ENCODE measurements at places on chromosomes 4 and X.
A peak's percentile ranks its signal among the peaks of the same experiment; 100 is the strongest.

GRCh38 chrX:54776987-54777672, 20.9 kb downstream of the ITIH6 start:
- DNase-seq: no peak

DNA sequence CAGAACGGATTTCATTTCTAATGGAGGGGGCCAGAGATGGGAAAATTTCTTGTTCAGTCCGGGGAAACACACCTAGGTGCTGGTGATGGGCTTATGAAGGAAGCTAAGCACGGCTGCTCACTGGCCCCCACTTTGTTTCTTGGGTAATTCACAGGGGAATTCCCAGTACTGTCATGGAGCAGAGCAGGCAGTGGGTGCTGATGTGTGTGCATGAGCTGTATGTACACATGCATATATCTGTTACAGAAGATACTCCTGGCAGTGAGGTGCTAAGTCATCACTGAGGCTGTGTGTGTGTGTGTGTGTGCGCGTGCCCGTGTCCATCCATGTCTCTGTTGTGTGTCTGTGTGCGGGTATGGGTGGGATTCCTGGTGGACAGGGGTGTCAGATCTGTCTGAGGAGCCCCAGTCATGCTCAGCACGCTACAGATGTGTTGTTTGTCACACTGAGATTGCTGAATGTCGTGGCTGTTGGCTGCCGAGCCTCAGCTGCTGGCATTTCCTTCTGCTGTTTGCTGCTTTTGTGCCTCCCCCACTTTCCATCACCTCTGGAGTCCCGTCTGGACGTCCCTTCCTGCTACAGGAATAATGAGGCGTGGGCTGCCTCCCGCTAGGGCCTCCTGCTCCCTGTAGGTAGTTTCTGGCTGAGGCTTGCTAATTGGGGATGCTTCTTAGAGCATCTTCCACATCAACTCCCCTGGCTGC, 53.3 kb downstream of the JADE1 start:
- DNase-seq: no peak

- no peak for DNase-seq
Measured at GRCh38 chrX:140504371-140505324, at the start of gene SOX3. Gene SOX3 (minus strand): TSS chrX:140505069. CDS start chrX:140505060, 9 bp downstream.

DNA sequence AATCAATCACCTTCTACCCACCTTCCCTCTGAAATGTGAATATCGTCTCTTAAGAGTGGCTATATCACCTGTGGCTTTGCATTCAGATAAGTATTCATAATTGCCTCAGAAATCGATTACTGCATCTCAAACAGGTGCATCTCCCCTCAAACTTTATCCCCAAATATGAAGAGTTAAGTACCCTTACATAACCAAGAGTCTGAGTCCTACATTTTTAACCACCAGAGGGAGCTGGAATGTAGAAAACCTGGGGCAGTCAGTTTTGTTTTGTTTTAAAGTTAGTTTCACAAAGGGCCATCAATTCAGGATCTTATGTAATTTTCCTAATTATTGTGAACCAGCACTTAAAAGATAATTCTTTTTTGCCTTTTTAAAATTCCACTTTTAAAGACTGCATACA, 5.7 kb downstream of the TCEANC start:
- DNase-seq: peak; percentile 36

DNA sequence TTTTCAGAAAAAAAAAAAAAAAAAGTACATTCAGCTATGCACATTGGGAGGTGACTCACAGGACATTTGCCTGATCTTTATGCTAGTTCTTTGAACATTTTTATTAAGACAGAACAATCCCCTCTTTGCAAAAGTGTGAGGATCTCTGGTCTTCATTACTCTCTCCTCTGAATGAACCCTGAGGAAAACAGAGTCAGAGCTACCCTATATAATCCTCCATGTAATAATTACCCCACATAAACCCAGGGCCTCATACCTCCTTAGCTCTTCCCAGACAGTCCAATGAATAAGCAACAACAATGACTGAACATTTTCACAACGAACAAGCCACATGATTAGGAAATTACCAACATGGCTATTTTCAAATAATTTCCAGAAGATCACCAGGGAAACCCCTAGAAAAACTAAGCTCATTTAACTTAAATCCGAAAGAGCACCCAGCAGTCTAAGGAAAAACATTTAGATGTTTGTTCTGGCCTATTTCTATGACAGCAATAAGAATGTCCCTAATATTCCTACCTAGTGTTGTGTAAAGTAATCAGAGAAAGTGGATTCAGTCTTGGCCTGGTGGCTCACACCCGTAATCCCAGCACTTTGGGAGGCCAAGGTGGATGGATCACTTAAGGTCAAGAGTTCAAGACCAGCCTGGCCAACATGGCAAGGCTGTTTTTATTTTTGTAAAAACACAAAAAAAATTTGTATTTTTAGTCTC, 37.8 kb downstream of the TBC1D9 start:
- DNase-seq: no peak

- no peak for DNase-seq
Measured at GRCh38 chr4:2619459-2619858, 83.0 kb downstream of the FAM193A start.
